ENCODE measurements at places on chromosomes 7 and 10. TPM values are rescaled to one million over a fixed set of nuclear protein-coding genes. Genes with fewer than 3 reads are reported as not detected.

- peak; percentile 51 for DNase-seq
- no peaks in the 10 kb centered on the region for H3K27me3 ChIP-seq
- no peaks in the 10 kb centered on the region for H3K36me3 ChIP-seq
- H3K27ac ChIP-seq = peak overlapping the region; percentile 84
- peaks cover 44% of the 10 kb centered on the region for H3K4me1 ChIP-seq
Observed at GRCh38 chr10:32141018-32141807, 85.0 kb upstream of the KIF5B start.

DNA sequence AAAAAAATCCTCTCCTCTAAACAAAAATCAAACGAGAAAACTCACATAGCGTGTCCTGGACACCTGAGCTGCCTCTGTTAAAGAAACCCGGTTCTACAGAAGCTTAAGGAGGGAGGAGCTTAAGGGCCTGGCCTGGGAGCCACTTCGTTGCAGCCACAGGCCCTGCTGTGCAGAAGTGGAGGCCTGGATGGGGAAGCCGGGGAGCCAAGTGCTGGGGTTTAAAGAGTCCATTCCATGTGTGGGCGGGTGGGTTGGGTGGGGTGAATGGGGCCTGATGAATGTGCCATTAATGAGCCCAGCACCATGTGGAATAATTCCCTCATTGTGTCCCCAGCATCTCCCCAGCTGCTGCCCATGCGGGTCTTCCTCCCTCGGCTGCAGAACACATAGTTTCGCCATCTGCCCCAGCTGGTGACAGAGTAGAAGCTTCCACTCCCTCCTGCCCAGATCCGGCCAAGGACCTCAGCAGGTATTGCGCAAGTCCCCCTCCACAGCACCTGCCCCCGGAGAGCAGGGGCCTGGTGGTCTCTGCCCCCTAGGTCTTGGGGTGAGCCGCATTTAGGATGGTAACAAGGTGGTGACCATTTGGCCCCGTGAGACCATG lies 127.8 kb upstream of the BTBD16 start:
- no peak for DNase-seq
- peaks cover 13% of the 10 kb centered on the region for H3K4me1 ChIP-seq
- H3K36me3 ChIP-seq = no peaks in the 10 kb centered on the region
- no peak overlapping the region for H3K4me3 ChIP-seq
- H3K27ac ChIP-seq = peak overlapping the region; percentile 68
- no peaks in the 10 kb centered on the region for H3K27me3 ChIP-seq

DNA sequence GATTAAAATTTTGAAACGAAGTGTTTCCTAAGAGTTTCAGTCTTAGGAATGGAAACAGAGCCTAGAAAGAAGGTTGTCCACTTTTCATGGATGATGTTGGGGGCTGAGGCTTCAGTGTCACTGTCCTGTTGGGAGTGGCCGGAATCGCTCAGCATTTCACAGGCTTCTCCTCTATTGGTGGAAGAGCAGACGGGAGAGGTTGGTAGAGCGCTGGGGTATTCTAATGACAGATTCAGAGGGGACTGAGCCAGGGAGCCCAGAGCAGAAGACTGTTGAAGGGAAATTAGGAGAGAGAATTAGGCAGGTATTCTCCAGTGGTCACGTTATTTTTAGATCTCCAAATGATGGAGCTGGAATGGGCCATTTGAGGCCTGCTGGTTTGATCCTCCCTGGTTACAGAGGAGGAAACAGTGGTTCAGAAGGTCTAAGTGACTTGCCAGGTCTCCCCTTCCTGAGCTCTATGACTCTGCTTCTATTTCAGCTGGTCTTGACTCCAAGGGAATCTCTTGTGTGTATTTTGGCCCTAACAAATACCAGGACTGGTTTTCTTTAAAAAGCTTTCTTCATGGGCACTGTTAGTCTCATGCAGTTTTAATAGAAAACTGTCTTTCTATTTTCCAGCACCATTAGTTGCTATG lies 35.7 kb upstream of the EEPD1 start:
- no peaks in the 10 kb centered on the region for H3K36me3 ChIP-seq
- H3K27me3 ChIP-seq = no peaks in the 10 kb centered on the region
- H3K27ac ChIP-seq = no peak overlapping the region
- H3K4me3 ChIP-seq = no peak overlapping the region
- DNase-seq = no peak
- H3K4me1 ChIP-seq = peaks cover 44% of the 10 kb centered on the region

- no peaks in the 10 kb centered on the region for H3K36me3 ChIP-seq
- peak; percentile 81 for DNase-seq
- H3K4me3 ChIP-seq = peak overlapping the region; percentile 2
- peak overlapping the region; percentile 98 for H3K27ac ChIP-seq
Observed at GRCh38 chr10:102117391-102118159, 2.6 kb downstream of the LDB1 start.

- no peak overlapping the region for H3K27ac ChIP-seq
- peaks cover 12% of the 10 kb centered on the region for H3K4me1 ChIP-seq
- DNase-seq = no peak
- H3K36me3 ChIP-seq = no peaks in the 10 kb centered on the region
- no peaks in the 10 kb centered on the region for H3K27me3 ChIP-seq
Observed at GRCh38 chr10:118339111-118339510, 3.0 kb downstream of the FAM204A start.

DNA sequence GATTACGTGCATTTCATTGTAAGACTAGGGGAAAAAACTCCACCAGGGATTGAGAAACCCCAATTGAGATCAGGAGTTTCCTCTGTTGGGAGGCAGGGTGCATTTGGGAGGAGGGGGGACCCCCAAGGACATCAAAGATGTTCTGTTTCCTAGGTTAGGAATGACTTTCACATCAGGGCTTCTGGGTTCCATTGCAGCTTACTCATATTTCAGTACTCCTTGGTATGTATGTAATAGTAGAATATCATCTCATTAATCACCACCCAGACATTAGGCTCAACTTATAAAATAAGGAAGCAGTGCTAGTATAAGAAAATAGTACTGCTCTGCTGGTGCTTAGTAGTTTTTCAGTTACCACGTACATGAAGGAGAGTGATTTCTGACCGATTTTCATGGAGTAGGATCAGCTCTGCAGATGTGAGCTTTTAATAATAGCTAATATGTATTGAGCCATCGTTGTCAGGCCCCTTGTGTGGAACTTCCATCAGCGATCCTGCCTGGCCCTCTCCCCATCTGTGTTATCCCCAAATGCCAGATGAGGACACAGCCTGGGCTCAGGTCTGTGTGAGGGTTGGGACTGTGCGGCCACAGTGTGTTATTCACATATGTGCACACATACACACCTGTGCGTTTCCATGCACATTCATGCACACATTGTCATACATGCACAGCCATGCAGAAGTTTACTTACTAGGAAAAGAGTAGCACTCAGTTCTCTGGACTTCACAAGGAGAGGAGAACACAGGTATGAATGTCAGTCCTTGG lies 23.5 kb downstream of the UPP1 start:
- H3K27ac ChIP-seq = no peak overlapping the region
- DNase-seq = no peak
- H3K4me1 ChIP-seq = no peaks in the 10 kb centered on the region
- no peak overlapping the region for H3K4me3 ChIP-seq
- peaks cover 4% of the 10 kb centered on the region for H3K36me3 ChIP-seq

DNA sequence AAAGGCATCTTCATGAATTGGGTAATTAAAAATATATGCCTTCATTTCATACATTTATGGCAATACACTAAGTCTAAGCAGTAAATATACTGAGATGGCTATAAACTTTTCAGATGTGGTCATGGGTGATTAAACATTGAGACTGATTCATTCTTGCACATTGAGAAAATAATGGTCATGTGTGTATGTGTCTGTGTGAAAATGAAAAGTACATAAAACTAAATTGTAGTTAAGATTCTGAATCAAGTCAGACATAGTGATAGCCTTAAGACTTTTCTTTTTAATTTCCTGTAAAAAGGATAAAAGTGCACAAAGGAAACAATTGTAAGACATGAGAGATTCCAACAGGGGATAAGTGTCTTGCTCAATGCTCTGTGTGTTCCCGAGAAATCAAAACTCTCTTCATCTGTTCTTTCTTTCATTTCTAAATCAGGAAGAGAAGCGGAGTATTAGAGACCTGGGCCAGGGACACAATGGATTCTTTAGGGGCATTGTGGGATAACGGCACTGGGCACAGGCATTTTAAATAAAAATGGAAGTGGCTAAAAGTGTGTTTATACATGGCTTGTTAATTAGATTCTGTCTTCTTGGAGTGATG lies 69.8 kb upstream of the AGR3 start:
- no peak overlapping the region for H3K27ac ChIP-seq
- no peaks in the 10 kb centered on the region for H3K27me3 ChIP-seq
- H3K4me3 ChIP-seq = no peak overlapping the region
- H3K36me3 ChIP-seq = no peaks in the 10 kb centered on the region

GRCh38 chr7:138945821-138946220 lies 35.4 kb downstream of the KIAA1549 start:
- no peak overlapping the region for H3K4me3 ChIP-seq
- no peak overlapping the region for H3K27ac ChIP-seq
- H3K36me3 ChIP-seq = no peaks in the 10 kb centered on the region
- no peak for DNase-seq
- H3K27me3 ChIP-seq = no peaks in the 10 kb centered on the region

DNA sequence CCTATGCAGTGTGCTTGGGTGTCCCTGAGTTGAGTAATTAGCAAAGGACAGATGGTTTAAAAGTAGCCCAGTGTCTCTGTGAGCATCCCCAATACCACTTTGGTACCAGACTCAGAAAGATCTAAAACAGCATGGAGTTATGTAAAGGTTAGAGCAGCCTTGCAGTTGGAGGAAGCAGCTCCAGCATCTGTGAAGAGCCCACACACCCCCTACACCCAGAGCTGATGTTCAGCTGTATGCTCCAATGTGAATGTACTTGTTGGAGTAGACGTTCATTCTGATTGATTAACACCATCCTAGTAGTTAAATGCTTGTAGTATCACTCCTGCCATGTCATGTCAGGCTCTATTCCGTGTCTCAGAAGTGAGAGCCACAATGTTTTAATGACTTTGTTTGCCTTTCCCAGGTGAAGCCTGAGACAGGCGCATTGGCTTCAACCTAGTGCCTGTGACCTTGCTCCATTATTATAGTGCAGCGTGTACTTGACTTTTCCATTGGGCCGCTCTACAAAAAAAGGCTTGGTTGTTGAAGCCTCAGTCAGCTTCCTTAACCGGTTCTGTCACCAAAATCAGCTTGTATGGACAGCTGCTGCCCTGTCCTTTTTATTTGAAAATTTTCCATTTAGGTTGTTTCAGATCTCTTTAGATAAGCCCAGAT lies 154.2 kb downstream of the LCOR start:
- H3K27ac ChIP-seq = no peak overlapping the region
- H3K36me3 ChIP-seq = no peaks in the 10 kb centered on the region
- peaks cover 3% of the 10 kb centered on the region for H3K4me1 ChIP-seq
- DNase-seq = no peak
- H3K4me3 ChIP-seq = no peak overlapping the region

- no peak for DNase-seq
- peaks cover 15% of the 10 kb centered on the region for H3K36me3 ChIP-seq
- no peak overlapping the region for H3K4me3 ChIP-seq
- H3K27me3 ChIP-seq = no peaks in the 10 kb centered on the region
Observed at GRCh38 chr10:102696736-102697135, 17.5 kb downstream of the ARL3 start.

GRCh38 chr10:69628891-69629290 lies 1.2 kb upstream of the FAM241B start:
- no peaks in the 10 kb centered on the region for H3K4me1 ChIP-seq
- no peak overlapping the region for H3K4me3 ChIP-seq
- H3K27ac ChIP-seq = no peak overlapping the region
- no peak for DNase-seq
- peaks cover 3% of the 10 kb centered on the region for H3K27me3 ChIP-seq

DNA sequence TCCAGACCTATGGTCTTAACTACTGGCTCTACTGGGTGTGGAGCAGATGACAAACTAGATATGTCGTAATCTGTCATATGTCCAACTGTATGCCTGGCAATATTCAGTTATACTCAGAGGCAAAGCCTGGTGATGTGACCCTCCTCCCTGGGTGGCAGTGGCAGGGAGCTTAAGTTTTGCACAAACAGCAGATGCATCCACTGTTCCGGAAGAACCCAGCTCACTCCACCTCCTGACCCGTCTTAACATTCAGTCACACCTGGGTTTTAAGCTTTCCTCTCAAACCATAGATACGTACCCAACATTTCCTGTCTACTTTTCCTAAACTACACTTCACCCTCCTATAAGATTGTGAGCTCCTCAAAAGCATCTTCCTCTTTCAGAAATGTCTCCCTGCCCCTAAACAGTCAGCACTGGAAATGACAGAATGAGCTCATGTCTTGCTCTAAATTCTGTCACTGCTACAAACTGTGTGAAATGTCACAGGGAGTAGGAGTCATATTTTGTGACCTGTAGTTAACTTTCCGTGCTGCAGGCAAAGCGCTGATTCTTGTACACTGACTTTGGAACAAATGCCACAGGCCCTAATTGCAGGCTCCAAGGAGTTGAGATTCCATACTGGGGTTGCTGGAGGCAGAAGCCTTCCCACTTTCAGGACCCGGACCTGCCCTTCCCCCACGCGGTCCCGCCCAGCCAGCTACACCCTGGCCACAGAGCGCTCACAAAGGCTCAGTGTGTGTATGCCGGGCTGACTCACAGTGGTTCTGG lies 23.9 kb downstream of the SCD start:
- DNase-seq = peak; percentile 91
- H3K4me3 ChIP-seq = no peak overlapping the region
- peak overlapping the region; percentile 93 for H3K27ac ChIP-seq
- H3K27me3 ChIP-seq = no peaks in the 10 kb centered on the region
- H3K4me1 ChIP-seq = peaks cover 52% of the 10 kb centered on the region

DNA sequence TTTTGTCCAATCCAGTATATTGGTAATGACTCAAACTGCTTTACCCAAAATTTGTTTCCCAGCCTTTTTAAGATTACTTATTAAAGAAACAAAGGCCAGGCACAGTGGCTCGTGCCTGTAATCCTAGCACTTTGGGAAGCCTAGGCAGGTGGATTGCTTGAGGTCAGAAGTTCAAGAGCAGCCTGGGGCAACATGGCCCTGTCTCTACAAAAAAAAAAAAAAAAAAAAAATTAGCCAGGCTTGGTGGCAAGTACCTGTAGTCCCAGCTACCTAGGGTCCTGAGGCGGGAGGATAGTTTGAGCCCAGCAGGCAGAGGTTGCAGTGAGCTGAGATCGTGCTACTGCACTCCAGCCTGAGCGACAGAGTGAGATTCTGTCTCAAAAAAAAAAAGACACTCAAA lies 7.0 kb upstream of the ARHGAP12 start:
- H3K4me3 ChIP-seq = no peak overlapping the region
- no peaks in the 10 kb centered on the region for H3K4me1 ChIP-seq
- no peak overlapping the region for H3K27ac ChIP-seq
- DNase-seq = no peak
- no peaks in the 10 kb centered on the region for H3K27me3 ChIP-seq
- no peaks in the 10 kb centered on the region for H3K36me3 ChIP-seq

GRCh38 chr7:80463272-80463920 lies 48.5 kb downstream of the GNAT3 start:
- H3K27ac ChIP-seq = no peak overlapping the region
- H3K4me3 ChIP-seq = no peak overlapping the region
- no peaks in the 10 kb centered on the region for H3K27me3 ChIP-seq
- DNase-seq = no peak
- no peaks in the 10 kb centered on the region for H3K36me3 ChIP-seq
- H3K4me1 ChIP-seq = no peaks in the 10 kb centered on the region

KCND2 gene
- 0.14 TPM for total RNA-seq

SAP25 gene
- total RNA-seq = 2.7 TPM
